ENCODE measurements at places on chromosomes 16 and 17. TPM values are rescaled to one million over a fixed set of nuclear protein-coding genes. Genes with fewer than 3 reads are reported as not detected.

GRCh38 chr16:66358231-66358630 is 8.3 kb upstream of the CDH5 start:
- DNase-seq, result no peak

- DNase-seq, result no peak
Measured at GRCh38 chr16:68739964-68740627, 3.0 kb downstream of the CDH1 start.

The TEX19 gene
- polyA plus RNA-seq, result not detected

GRCh38 chr16:3121851-3122467 is 9.6 kb downstream of the ZNF205 start:
- DNase-seq, result no peak

DNA sequence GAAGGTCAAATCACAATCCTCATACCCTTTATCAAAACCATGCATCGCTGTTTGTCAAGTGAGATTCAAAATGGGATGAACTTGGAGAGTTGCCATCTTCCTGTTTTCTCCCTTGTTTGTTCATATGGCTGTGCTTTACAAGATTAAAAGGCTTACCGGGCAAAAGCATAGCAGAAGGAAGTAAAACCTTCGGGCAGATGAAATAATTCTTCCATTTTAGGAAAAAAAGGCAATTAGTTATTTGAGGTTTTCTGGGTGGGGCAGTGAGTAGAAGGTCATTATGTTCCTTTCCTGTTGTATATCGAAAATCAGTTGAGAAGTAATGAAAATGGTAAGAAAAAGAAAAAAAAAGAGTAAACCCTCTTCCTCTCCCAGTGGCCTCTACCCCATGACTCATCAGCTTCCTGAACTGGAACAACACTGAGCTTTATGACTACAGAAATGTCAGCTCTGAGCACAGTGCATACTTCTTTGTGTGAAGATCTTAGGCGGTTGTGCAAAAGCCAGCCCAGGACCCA is 369.2 kb downstream of the CDH13 start:
- peak; percentile 30 for DNase-seq

Measured in left kidney (tissue), 8 donors.